ENCODE measurements at places on chromosomes 12 and 14. TPM values are rescaled to one million over a fixed set of nuclear protein-coding genes. Genes with fewer than 3 reads are reported as not detected.

Gene SDR9C7
- polyA plus RNA-seq = not detected

Gene CDH24
- polyA plus RNA-seq = 12.5 TPM

Gene BEGAIN
- polyA plus RNA-seq = 1.3 TPM

Gene GPR84
- polyA plus RNA-seq = 0.18 TPM

Gene WNT5B
- polyA plus RNA-seq = 7.1 TPM

Gene CACNA2D4
- 1.3 TPM for polyA plus RNA-seq

Gene FITM1
- polyA plus RNA-seq = 0.85 TPM

Gene HOXC12
- not detected for polyA plus RNA-seq

Gene MGP
- 70.2 TPM for polyA plus RNA-seq

Gene TCL1A
- polyA plus RNA-seq = 1.5 TPM

Gene KRT85
- polyA plus RNA-seq = not detected

Gene CPNE6
- not detected for polyA plus RNA-seq

- no peak for DNase-seq
Observed at GRCh38 chr14:32329690-32330285, 690 bp downstream of the AKAP6 start.

GRCh38 chr12:111758120-111758561 lies 8.6 kb upstream of the ALDH2 start:
- no peak for DNase-seq

GRCh38 chr12:46292754-46293402 lies 24.0 kb upstream of the SLC38A1 start:
- DNase-seq = no peak

GRCh38 chr14:70096866-70097265 lies 91.9 kb downstream of the SLC8A3 start:
- DNase-seq = no peak

DNA sequence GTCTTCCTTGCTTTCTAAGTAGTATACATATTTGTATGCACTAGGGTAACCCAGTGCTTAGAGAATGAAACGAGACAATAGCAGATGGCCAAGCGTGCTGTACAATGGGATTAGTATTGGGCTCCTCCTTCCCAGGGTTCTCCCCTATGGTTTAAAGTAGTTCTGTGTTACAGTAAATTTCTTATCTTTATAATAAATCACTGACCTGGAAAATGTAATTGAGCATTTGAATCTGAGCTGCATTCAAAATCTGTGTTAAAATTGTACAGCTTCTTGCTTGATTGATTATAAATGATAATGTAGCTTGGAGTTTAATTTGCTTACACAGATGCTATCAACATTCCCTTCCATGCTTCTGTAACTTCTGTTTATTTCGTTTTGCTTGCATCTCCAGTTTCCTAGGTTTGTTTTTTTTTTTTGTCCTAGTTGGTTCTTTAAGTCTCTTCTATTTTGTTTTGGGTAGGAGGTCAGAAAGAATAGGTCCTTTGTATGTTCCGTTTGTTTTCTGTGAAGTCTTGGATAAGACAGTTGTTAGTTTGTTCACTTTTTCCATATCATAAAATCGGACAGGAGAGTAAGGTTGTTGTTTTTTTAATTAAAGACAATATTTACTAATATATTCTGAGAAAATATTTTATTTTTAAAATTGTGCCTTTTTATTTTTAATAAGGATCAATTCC lies 171.2 kb downstream of the ERC1 start:
- no peak for DNase-seq

DNA sequence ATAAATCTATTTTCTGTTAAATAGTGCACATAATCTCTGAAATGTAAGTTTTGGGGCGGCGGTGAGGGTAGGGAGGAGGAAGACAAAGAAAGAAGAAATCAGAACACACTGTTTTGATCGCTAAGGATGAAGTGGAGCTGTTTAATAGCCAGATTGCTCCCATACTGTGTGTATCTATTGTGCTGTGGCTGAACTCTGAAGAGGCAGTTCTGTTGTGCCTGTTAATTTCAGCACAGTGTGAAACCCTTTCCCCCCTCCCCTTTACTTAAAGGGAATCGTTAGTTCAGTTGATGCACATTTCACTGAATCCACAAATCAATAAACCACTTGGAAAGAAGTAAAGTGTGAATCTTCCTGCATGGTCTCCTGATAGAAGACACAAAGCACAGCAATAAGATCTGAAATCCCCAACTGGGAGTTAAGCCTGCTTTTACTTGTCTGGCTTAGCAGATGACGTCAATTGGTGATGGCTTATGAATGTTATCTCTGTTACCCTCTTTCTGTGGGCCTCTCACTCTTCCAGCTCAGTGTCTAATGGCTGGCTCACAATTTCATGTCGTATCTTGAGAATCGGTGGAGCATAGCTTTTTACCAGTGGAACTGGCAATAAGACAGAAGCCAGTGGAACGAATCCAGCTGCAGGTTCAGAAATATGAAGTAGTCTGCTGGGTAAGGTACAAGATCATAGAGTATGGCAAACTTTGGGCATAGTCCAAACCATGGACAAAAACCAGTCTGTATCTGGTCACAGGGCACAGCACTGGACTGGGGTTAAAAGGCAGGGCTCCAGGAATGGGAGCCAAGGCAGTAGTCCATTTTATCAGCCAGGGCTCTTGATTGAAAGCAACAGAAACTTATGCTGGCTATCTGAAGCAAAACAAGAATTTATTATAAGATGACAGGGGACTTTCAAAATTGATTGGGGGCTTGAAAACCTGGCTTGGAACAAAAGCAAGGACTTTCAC lies 413.5 kb upstream of the SEL1L start:
- DNase-seq = no peak

GRCh38 chr12:122955156-122955555 lies 11.1 kb downstream of the ABCB9 start:
- DNase-seq = no peak

- no peak for DNase-seq
Observed at GRCh38 chr14:105842105-105842504, 315.7 kb downstream of the TMEM121 start.

- DNase-seq = no peak
Observed at GRCh38 chr12:46948936-46949545, 123.2 kb upstream of the SLC38A4 start.

DNA sequence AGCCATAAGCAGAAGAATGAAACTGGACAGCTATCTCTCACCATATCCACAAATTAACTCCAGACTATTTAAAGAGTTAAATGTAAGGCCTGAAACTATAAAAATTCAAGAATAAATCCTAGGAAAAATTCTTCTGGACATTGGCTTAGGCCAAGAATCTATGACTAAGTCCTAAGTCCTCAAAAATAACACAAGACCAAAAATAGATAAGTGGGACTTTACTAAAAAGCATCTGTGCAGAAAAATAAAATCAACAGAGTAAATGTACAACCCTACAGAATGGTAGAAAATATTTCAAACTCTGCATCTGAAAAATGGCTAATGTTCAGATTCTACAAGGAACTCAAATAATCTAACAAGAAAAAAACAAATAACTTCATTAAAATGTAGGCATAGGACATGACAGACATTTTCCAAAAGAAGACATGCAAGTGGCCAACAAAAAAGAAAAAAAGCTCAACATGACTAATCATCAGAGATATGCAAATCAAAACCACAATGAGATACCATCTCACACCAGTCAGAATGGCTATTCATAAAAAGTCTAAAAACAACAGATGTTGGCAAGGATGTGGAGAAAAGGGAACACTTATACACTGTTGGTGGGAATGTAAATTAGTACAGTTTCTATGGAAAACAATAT lies 61.0 kb upstream of the PPFIA2 start:
- DNase-seq = no peak

- no peak for DNase-seq
Observed at GRCh38 chr12:91817517-91817916, 328.1 kb downstream of the BTG1 start.

GRCh38 chr12:65208964-65209654 lies 39.7 kb downstream of the LEMD3 start:
- DNase-seq = no peak

DNA sequence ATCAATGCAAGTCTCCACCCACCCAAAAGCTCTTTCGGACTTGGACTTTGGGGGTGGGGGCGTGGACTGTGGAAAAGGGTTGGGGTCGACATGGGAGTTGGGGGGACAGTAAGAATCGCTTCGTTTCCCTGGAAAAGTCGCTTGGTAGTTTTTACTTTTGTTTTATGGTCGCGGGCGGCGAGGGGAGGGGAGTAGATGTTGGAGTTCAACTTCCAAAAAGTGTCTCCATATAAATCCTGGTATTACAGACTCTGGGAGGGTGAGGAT lies 568 bp upstream of the BCL11B start:
- DNase-seq = no peak

DNA sequence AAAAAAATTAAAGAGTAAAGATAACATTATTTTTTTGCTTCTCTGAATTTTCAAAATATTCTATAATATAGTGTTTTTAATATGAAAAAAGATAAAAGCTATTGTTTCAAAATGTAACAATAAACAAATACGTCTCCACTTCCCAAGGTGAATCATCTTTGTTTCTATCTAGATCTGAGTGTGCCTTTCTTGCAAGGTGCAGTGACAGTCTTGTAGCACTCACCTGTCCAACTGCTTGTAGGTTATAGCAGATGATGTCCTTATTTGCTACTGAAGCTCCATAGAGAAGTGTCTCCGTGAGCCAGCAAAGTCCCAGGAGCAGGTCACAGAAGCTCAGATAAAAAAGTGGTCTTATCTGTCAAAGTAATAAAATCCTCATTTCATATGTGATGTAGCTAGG lies 21.4 kb downstream of the TMEM116 start:
- DNase-seq = no peak

DNA sequence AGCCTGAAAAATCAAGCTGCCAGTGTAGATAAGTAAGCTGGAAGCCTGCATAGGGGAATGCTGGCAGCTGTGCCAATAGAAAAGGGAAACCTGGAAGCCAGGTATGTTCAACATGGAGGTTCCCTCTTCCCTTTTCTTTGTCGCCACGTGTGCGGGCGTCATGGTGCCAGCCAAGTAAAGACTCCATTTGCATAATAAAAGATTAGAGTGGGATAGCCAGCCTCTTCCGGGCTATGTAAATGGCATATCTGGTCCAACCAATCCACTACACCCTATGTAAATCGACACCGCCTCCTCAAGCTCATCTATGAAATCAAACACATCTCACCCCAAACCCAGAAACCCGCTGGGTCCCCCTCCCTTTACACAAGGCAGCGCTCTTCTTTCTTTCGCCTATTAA lies 5.6 kb upstream of the ADGRD1 start:
- DNase-seq = no peak

GRCh38 chr12:126163984-126164383 lies 1098.7 kb downstream of the AACS start:
- DNase-seq = no peak

GRCh38 chr12:78331181-78331580 lies 500.5 kb downstream of the NAV3 start:
- DNase-seq = no peak

DNA sequence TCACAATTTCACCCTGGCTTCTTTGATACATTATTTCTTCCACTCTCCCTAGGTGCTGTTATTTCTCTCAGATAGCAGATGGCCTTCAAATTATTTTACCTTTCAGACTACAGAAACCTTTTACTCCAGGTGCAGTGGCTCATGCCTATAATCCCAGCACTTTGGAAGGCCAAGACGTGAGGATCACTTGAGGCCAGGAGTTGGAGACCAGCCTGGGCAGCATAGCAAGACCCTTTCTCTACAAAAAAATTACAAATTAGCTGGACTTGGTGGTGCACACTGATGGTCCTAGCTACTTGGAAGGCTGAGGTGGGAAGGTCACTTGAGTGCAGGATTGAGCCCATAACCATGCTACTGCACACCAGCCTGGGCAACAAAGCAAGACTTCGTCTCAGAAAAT lies 23.1 kb downstream of the SLC7A7 start:
- DNase-seq = no peak

- no peak for DNase-seq
Observed at GRCh38 chr12:22318108-22318737, 16.3 kb downstream of the ST8SIA1 start.

GRCh38 chr14:50610465-50610864 lies 50.5 kb downstream of the ATL1 start:
- no peak for DNase-seq

DNA sequence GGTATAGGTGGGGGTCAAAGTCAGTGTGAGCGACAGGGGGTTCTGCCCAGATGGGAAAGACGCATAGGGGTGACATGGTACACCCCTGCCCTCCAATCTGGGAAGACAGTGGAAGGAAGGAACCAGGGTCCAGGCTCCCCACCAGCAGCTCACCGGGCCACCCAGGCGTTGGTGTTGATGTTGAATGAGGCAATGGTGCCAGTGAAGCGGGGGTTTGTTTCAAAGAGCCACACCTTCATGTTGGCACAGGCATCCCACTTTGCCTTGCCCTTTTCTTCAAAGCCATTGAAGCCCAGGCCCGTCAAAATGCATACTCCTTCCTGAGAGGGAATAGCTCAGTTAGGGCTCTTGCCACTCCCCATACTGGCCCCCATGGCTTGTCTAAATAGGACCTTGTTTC lies 7.5 kb downstream of the EMG1 start:
- DNase-seq = no peak

GRCh38 chr14:77799863-77800730 lies at the start of gene ADCK1:
ADCK1 (plus strand) TSS chr14:77800109; CDS start chr14:77818979, 18,870 bp downstream.
- peak; percentile 71 for DNase-seq

GRCh38 chr12:130281153-130281799 lies 56.4 kb upstream of the PIWIL1 start:
- peak; percentile 9 for DNase-seq

- DNase-seq = no peak
Observed at GRCh38 chr12:48388460-48388859, 37.7 kb upstream of the ZNF641 start.

- no peak for DNase-seq
Observed at GRCh38 chr12:40829738-40830144, 137.5 kb downstream of the CNTN1 start.

GRCh38 chr12:127245437-127245836 lies 1021.5 kb upstream of the TMEM132C start:
- DNase-seq = no peak

DNA sequence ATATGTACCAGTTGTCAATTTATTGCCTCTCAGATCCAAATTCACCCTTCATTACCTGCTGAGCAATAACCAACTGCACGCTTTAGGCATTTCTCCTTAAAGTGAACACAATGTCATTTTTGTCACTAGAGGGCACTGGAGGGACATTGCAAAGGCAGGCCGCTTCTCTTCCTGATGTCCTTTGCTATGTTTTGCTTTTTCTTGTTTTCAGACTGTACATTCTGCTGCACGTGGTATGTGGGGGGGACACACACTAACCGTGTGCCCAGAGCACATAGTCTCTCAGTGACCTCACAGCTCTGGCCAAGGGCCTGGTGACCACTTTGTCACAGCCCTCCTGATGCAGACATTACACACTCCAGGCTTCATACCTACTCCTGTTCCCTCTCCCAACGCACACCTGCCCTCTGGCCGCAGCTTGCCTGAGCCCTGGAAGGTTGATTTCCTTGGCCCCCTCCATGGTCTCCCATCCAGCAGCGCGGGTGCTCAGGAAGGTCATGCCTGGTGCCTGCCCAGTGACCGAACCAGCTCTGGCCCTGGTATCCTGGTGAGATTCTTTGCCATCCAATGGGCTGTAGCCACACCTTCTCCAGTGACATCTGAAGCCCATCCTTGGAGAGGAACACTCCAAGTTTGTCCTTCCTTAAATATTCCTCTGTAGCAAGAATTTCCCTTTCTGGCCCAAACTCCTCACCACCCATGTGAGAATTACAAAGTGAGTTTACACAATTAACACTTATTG lies 39.9 kb downstream of the MYO1H start:
- peak; percentile 6 for DNase-seq

- DNase-seq = no peak
Observed at GRCh38 chr14:45145214-45145613, 9.5 kb downstream of the FANCM start.
